ENCODE measurements at places on chromosomes 6 and 20.

DNA sequence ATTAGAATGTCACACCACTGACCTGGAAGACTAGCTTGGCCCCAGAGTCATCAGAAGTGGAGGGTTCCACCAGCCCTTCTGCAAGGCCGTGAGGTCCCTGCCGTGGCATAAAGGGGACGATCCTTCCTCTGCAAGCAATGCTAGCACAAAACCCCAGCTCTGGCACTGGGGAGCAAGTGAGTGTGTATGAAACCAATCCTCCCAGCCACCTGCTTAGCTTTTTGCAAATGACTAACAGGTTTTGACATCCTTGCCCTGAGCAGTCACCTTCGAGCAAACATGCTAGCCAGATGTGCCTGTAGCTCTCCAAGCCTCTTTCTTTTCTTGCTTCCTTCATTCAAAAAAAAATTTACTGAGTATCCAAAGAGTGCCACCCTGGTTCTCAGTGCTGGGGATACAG, 8.6 kb downstream of the SULF2 start:
- no peak for DNase-seq

DNA sequence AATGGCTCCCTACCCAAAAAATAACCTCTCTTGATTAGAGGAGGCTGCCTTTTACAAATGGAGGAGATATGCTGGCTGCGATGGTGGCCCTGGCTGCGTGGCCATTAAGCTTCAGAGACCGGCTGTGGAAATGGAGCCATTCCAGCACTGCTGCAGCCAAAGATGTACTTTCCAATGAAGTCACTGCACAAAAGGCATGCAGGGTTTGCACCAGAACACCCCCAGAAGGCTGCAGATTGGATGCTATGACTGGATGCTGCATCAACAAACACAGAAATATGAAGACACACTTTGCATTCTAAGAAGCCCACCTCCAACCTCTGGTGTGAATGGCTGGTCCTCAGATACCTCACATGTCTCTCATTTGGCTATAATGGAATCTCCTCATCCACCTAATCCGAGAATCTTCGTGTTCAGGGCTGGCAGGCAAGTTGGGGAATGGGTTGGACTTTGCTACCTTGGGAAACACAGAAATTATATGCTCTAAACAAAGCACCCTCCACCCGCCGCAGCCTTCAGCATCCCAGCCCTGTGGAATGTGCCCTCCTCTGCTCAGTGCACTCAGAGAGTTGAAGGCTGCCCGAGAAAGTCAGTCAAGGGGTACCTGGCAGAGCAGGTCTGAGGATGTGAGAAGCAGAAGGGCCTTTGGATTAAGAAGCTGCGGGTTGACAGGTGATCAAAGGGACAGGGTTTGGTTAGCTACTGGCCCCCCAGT, 35.3 kb downstream of the APCDD1L start:
- no peak for DNase-seq

DNA sequence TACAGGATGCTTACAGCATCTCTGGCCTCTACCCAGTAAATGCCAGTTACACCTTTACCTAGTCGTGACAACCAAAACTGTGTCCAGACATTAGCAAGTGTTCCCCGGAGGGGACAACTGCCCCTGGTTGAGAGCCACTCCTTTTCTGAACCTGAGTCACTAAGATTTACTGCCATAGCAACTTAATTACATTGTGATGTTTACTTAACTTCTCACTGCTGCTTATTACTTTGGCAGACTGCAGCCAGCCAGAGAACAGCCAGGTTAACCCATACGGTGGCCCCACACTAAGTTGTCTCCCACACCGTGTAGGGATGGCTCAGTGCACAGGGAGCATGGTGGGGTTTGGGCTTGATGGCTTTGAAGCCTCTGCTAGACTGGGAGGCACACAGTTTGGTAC, 204.7 kb upstream of the SULF2 start:
- peak; percentile 89 for DNase-seq

DNA sequence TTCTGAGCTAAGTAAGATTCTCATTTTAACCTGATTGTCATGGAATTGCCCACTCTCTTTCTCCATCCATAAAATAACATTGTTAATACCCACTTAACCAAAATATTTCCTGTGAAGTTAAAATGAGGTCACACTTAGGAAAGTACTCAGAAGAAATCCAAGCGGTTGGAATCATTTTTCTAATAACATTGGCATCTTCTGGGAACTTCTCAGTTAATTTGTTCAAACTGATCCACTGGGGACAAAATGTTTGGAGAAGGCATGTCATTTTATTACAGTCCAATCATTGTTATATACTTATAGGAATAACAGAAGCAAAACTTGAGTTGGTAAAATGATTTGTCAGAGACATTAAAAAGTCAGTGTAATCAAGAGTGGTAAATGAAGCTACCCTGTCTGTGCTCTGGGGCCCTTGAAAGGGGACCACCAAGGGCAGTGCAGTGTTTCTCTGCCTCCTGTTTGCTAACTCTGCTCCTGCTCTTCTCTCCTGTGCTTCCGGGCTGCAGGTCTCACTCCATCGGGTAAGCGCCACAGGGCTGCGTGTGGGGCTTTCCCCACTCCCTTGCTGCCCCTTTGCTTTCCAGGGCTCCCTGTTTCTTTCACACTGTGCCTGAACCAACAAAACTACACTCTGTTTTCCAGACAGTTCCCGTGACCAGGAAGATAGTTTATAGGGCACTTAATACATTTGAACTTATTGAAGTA, 50.1 kb downstream of the HDDC2 start:
- no peak for DNase-seq

DNA sequence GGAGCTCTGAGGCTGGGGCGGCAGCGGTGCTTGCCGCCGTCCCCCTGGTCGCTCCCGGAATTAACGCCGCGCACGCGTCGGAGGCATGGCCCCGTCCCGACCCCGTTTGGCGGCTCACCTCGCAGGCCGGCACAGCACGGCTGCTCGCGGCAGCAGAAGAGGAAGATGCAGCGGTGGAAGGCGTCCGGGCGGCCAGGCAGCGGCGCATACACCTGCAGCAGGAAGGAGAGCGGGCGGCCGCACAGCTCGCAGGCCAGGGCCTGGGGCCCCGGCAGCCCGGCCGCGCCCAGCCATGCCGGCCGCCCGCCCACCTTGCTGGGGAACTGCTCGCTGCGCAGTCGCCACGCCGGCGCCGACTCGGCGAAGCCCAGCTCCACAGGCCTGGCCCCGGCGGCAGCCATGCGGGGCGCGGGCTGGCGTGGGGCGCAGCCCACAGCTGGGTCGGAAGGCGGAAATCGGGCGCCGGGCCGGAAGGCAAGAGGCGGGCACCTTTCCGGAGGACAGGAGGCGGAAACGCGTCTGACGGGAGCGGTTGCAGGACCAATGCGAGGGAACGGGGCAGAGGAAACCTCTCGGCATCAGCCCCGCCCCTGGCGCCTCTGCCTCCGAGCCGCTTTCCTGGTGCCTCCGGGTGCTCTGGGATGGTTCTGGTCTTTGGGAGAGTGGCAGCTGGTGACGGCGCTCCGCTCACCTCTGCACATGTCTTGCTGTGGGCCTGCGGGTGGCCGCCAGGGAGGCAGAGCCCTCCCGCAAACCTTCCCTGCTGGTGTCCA, at the start of gene PDCD2:
PDCD2 (minus strand) TSS at position 457 of the 773 bp plus-strand sequence; CDS start at position 401, 56 bp downstream.
- peak; percentile 97 for DNase-seq

DNA sequence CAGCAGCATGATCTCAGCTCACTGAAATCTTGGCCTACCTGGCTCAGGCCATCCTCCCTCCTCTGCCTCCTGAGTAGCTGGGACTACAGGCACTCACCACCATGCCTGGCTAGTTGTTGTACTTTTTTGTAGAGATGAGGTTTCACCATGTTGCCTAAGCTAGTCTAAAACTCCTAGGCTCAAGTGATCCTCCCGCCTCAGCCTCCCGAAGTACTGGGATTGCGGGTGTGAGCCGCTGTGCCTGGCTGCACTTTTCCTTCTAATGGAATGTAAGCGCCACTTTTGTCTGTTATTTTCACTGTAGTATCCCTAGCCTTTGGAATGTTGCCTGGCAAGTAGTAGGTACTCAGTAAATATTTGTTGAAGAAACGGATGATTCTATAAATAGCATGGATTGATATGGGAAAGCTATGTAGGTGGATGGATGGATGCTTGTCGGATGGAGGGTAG, 10.4 kb upstream of the TRIB3 start:
- no peak for DNase-seq

GRCh38 chr20:46220455-46221207, 87.7 kb downstream of the CDH22 start:
- peak; percentile 84 for DNase-seq

- no peak for DNase-seq
Observed at GRCh38 chr6:136015531-136015930, 164.0 kb downstream of the PDE7B start.

GRCh38 chr20:8523684-8524083, 391.6 kb downstream of the PLCB1 start:
- DNase-seq = no peak

DNA sequence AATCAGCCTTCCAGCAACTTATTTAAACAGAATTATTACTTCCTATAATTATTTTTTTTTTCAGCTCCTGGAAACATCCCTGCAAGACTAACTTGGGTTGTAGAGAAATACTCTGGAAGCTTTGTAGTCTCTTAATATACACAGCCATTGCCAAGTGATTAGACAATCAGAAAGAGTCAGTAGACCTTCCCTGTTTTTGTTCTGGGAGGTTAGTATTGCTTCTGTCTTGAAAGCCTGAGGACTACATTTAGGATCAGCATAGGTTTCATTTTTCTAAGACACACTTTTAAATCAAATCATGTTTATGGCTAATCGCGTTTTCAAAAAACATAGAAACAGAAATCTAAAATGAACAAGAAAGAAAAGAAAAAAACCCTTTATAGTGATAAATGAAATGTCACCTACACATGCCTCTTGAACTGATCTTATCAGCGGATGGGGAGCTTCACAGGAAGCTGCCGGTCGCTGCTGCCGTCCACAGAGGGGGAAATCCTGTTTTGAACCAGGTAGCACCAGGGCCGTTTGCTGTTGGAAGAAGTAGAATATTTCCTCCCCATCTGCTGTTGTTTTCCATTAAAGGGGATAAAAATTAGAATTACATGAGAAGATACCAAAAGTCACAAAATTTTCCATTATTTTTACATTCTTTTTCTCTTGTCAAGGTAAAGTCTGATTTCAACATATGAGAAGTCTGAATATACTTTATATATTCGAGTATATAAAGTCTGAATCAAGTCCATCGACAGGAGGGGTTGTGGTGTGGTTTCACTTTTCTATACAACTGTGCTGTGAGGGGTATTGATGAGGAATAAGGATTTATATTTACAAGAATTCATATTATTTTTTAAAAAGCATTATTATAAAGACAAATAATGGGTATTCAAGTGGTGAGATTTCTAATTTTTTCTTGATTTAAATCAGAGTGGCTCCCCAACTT, 94.6 kb downstream of the ARMC2 start:
- no peak for DNase-seq

- DNase-seq = no peak
Observed at GRCh38 chr20:64006902-64007301, 26.0 kb downstream of the PRPF6 start.

DNA sequence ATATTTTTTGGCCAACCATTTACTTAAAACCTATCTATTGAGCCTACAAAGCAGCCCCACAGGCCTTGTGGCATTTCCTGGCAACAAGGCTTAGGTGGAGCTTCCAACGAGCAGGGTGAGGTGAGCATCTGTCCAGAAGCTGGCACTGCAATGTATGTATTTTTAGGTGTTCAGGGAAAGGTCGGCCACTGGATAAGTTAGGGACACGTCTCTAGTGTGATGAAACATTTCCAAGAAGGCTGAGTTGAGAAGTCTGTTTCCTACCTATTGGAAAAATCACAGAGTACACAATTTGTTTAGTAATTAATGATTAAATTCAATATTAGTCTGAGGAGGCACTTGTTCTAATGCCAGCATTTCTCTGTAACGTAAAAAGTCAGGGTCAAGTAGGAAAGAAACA, 17.8 kb upstream of the RCAN2 start:
- no peak for DNase-seq

- DNase-seq = no peak
Observed at GRCh38 chr6:17962436-17963031, 24.9 kb downstream of the KIF13A start.

- peak; percentile 73 for DNase-seq
Observed at GRCh38 chr6:16409531-16410441, 171.4 kb downstream of the GMPR start.

DNA sequence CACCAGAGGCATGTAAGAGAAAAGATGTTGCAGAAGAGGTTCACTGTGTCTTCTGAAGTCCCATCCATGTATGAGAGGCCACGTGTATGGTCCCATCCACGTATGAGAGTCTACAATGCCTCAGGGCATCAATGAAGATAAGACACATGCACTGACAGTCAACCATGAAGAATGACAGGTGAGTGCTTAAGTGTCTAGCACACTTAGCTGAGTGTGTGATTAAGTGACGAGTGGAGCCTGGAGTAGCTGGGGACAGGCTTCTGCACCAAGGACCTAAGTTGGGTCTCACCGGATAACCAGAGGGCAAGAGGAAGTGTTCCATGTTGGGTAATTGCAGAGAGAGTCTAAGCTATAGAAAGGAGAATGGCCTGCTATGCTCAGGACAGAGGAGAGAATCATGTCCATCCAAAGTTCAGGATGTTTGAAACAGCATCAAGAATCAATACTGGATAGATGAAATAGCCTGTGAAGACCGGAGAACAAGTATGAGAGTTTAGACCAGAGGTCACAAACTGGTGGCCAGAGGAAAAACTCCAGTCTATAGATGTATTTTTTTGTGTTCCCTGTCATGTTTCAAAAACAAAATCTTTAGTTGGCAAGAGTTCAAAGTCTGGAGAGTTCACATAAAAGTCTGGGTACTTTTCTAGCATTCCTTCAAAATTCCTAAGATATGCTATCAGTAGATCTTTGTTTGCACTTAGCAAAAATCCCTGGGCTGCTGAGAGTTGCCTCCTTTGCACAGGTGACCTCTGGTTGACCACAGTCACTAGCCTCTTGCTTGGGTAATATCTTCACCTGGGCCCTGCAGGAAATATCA, 165.8 kb downstream of the KIF16B start:
- DNase-seq = no peak

- no peak for DNase-seq
Observed at GRCh38 chr6:157753291-157753690, 69.8 kb upstream of the SNX9 start.

DNA sequence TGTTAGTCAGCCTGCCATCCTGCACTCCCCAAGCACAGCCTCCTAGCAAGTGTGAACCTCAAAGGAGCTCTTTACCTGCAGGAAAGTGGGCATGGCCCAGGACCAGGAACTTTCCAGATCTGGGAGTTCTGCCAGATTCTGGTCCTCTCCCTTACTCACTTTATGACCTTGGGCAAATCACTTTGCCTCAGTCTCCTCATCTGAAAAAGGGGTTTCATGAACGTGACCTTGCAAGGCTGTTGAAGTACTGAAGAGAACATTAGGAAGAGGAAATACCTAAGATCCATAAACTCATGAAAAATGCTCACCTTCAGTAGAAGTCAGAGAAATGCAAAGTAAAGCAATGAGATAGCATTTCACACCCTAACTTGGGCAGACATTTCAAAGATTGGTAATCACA, 26.8 kb upstream of the DSN1 start:
- no peak for DNase-seq

DNA sequence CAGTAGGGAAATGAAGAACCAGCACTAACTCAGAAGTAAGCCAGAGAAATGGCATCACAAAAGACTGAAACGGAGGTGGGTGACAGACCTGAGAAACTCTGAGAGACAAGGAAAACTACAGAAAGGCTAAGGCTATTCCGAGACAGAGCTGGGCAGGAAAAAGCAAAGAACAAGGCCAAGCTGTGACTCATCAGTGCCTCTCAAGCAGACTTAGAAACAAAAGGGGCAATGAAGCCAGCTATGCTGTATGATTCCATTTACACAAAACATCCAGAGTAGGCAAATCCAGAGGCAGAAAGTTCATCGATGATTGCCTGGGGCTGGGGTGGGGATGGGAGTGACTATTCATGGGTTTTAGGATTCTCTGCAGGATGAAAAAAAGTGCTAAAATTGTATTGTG, 50.0 kb downstream of the SLC23A2 start:
- no peak for DNase-seq

GRCh38 chr20:23920408-23921325, 41.1 kb upstream of the CST5 start:
- DNase-seq = no peak

All from kidney (tissue), 22 donors.